ENCODE measurements at places on chromosomes 7 and 10.

DNA sequence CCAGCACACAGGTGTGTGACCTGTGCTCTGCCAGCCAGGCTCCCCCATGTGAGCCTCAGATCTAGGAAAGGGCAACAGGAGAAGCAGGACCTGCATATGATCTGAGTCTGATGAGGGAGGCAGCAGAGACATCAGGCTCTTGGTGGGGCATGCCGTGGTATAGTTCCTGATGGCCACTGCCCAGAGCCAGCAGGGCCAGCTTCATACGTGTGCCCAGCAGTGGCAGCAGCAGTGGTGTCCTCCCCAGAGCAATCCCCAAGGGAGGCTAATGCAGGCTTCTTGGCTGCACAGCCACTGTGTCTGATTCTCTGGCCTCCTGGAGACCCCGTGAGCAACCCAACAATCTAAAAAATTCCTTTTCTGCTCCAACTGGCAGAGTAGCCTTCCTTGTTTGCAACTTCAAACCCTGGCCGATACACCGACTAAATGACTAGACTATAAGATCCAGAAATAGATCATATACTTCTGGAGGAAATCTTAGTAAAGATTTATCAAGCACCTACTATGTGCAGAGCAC is 230.6 kb upstream of the ZMIZ1 start:
- no peak for DNase-seq

- no peak for DNase-seq
These were observed 662.7 kb upstream of the POT1 start for GRCh38 chr7:125592331-125592730.

DNA sequence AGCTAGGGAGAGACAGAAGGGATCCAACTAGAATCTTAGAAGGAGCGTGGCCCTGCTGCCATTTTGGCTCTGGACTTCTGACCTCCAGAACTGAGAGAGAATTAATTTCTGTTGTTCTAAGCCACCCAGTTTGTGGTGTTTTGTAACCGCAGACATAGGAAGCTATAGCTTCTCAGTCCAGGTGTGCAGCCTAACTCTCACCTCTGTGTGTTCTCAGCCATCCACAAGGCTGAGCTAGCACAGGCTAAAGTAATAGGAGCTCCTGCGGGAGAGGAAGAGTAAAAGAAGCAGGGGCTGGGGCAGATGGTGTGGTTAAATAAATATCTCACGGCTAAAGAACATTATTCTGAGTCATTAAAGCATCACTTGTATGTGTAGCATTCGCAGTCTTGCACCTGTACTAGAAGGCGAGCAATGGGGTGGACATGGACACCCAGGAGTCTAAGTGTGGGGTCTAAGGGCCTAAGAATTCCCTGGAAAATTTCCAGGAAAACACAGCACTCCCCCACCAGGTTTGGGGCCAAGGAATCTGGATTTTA is 94.1 kb downstream of the AOAH start:
- no peak for DNase-seq

DNA sequence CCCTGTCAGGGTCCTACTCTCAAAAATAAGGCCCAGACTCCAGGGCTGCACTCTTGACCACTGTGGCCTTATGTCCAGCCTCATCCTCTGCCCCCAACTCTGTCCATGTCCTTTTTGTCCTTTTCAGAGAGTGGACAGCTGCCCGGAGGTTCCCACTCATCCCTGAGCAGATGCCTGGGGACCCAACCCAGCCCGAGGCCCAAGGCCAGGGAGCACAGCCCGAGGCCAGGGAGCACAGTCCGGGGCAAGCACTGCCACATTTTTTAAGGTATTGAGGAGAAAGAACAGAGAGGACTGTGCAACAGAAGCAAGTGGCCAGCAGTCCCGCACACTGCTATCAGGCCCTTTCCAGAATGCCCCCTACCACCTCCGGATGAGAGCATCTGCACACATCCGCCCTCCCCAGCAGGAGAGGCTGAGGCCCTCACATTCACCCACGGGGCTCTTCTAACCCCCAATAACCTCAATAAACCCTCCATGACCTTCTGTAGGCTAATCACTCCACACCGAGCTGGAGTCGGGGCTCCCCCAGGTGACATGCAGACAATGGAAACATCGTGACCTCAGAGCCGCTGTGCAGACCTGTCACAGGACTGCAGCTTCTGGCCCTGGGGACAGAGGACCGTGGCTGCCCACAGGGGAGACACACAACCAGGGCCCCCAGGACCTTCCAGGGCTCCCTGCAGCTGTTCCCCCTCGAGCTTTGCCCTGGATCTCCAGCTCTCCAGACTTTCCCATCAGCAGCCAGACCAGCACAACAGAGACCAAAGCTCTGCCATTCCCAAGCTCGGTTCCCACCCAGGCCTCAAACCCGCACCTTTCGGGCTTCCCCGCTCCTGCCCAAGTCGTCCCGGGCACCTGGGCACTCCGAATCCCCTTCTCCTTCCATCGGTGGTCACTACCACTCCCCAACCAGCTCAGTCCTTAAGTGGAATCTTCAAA is 51.4 kb downstream of the CAMK2B start:
- no peak for DNase-seq

GRCh38 chr7:157462419-157462771 is 125.6 kb downstream of the DNAJB6 start:
- DNase-seq = no peak

- peak; percentile 71 for DNase-seq
These were observed 35.5 kb upstream of the BICC1 start for GRCh38 chr10:58477122-58477521.

DNA sequence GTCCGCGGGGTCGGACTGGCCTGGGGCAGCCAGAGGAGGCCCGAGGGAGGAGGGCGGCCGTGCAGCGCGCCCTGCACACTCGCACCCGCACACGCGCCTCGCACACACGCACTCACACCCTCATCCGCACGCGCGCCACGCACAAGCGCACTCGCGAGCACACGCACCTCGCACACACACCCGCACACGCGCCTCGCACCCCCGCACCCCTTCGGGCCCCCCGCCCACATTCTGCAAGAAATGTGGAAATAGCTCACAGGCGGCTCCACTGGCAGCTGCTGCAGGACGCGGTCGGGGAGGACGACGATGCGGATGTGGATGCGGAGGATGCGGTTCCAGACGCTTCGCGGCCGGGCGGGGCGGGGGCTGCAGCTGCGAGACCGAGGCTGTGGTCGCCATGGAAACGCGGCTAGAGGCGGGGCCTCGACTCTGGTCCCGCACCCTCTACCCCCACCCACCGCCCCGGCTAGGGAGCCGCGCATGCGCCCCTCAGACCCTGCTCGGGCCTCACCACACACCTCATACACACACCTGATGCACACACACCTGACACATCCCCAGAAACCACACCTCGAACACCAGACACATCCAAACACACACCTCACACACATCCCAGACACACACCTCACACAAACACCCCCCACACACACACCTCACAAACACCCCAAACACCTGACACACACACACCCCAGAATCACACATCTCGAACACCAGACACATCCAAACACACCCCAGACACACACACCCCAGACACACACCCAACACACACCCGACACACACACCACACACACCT is at the start of gene CALY:
CALY (minus strand) TSS at position 320 of the 793 bp plus-strand sequence. CDS start 7,907 bp downstream, outside the sequence.
- no peak for DNase-seq

GRCh38 chr10:77832238-77832637 is 94.3 kb downstream of the DLG5 start:
- DNase-seq = no peak

DNA sequence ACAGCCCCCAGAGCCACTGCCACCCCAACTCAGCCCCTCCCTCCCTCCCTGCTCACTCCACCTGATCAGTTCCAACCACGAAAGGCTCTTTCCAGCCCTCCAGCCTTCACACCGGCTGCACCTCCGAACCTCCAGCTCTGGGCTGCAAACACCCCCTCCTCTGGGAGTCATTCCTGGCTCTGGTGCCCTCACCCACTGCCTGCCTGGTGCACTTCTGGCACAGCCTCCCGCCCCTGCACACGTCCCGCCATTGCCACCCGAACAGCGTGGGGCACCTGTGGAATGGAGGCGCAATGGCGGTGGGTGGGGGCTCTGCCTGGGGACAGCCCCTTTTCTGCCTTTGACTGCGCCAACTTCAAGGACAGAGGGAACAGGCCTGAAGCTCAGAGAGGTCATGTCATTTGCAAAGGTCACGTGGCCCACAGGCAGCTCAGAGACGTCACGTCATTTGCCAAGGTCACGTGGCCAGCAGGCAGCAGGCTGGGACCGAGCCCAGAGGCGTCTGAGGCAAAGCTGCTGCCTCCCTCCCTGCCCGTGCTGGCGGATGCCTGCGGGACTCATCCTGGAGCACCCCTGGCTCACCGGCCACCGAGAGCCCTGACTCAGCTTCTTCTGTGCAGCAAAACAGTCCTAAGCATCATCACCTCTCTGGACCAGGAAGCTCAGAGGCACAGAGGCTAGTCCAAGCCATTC is 76.0 kb upstream of the DNAAF5 start:
- DNase-seq = no peak

GRCh38 chr10:53453196-53453595 is 680.6 kb upstream of the MBL2 start:
- no peak for DNase-seq

GRCh38 chr7:1580422-1581030 is 10.7 kb upstream of the PSMG3 start:
- DNase-seq = no peak

GRCh38 chr10:52217531-52217930 is 96.5 kb upstream of the DKK1 start:
- no peak for DNase-seq

DNA sequence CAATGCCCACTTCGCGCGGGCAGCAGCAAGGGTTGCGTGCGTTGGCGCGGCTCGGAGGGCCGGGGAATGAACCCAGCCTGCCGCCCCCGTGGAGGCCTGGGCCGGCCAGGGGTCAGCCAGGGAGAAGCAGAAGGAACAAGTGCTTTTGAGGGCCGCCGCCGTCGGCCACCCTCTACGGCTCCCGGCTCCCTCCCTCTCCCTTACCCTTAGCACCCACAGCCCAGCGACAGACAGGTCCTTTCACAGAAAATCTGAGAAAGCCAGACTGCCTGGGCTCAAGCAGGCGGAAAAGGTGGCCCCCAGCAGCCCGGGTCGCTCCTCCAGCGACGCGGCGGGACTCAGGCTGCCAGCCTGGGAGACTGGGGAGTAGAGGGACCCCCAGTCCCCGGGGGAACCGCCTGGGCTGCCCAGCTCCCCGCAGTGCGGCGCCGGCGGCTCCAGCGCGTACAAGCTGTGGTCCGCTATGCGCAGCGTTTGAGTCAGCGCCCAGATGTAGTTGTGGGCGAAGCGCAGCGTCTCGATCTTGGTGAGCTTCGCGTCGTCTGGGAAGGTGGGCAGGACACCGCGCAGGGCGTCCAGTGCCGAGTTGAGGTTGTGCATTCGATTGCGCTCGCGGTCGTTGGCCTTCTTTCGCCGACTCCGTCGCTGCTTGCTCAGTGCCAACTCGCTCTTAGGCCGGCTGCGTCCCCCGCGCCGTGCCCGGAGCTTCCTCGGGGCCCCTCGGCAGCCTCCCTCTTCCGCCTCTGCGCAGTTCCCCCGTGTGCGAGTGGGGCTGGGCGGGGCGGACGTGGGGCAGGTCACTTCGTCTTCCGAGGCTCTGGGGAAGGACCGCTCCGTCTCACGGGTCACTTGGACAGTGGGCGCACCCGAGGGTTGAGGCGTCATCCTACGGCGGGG is 815 bp downstream of the NEUROG3 start:
- DNase-seq = no peak

- no peak for DNase-seq
These were observed 109.9 kb downstream of the SLC25A13 start for GRCh38 chr7:96211954-96212353.

GRCh38 chr7:108569381-108570145 is at the start of the genes DNAJB9 and THAP5:
DNAJB9 (plus strand) TSS chr7:108569874; CDS start chr7:108571727, 1,853 bp downstream.
THAP5 (minus strand) TSS chr7:108569706; CDS start chr7:108569569, 137 bp downstream.
- DNase-seq = peak; percentile 100

DNA sequence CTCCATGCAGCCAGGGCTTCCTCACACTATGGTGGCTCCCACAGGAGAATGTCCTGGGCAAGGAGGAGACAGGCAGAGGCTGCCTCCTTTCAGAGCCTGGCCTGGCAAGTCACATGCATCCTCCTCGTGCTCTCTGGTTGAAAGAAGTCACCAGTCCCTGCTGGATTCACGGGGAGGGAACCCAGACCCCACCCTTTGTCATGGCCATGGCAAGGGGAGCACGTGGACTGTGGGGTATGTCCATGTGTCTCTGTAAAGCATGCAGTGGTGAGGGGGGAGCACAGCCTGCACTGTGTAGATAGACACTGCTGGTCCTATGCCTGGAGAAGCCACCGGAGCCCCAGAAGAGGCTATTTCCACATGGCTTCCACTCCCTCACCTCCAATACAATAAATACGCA is 225.0 kb downstream of the TCERG1L start:
- DNase-seq = peak; percentile 32

- DNase-seq = no peak
These were observed 8.5 kb upstream of the METTL27 start for GRCh38 chr7:73850781-73851207.

DNA sequence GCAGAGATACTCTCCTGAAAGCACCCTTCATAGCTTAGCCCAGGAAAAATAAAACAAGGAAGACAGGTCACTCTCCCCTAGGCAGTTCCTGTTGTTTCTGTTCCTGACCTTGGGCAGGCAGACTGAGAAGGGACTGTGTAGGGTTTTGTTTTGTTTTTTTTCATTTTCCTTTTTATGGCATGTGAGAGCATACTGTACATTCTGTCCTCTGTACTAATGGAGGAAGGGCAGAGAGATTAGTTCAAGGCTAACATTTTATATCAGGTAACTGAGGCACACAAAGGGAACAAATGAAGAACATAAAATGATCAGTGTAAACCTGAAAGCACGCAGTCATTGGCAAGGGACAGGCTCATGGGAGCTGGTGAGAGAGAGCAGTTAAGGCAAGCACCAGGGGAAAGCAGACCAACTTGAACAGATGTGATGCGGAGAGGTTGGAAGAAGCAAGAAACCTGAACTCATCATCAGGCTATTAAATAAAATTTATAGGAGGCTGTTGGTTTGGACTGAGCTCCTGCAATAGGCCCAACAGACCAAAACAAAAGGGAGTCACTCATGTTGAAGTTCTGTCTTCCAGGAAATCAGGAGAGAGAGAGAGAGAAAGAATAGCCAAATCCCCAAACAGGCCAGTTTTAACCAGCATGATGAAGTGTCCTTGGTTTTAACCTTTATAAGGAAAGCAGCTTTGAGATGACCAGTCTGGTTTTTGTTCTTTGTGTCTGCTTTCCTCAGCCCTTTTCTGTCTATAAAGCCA is 34.1 kb upstream of the PDCD4 start:
- DNase-seq = peak; percentile 82

DNA sequence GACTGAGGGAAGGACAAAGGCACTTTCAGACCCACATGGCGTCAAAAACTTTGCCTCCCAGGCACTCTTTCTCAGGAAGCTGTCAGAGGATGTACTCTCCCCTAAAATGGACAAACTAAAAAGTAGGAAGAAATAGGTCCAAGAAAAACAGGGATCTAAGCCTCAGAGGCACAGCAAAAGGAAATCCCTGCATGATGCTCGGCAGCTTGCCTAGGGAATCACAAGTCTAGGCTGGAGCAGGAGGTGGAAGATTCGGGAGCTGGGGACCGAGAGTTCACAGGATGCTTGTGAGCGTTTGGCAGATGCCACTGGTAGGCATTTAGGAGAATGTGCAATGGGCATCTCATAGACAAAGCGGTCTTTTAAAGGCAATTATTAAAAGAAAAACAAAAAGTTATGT is 60.8 kb downstream of the ATXN7L1 start:
- no peak for DNase-seq

Data from sigmoid colon (tissue), 7 donors.